ENCODE measurements at places on chromosomes 12 and 14.

DNA sequence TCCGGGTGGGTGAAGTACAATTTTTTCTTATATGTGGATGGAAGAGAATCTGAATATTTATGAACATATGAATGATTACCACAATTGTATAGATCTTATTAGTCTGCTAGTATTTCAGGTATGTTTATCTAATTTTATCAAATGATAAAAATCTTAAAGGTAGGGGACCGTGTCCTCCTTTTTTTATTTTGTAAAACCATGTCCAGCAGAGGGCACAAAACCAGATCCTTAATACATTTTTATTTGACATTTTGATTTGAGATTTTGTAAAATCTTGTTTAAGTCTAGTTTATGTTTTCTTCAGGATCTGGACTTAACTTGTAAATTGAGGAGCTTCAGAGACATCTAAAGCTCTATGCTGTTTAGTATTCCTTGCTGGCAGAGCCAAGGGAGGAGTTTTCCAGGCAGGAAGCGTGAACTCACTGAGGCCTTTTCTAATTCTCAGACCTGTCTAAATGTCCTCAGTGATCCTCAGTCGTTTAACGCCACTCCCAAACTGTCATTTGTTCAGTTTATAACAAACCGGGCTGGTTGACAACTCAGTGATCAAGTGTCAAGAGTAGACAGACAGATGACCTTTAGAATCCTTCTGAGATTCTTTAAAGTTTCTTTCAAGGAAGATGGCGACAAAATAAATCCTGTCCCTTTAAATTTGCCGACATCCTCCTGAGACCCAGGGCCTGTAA is 263.9 kb downstream of the KTN1 start:
- DNase-seq = no peak

DNA sequence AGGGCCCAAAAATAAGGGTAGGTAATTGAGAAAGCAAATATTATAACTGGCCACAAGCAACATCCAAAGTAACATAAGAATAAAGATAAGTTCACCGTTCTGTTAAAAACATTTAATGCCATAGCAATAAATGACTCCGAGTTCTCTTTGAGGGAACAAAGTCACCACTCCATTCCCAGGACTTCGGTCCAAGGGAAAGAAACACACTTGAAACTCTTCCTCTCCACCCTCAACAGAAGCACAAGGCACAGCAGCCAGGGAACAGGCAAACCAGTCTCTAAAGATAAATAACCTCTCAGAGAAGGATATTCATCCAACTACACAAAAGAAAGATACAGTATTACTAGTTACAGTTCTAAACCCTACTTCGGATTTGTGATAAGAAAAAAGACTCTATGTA is 2.5 kb downstream of the SETD3 start:
- no peak for DNase-seq

DNA sequence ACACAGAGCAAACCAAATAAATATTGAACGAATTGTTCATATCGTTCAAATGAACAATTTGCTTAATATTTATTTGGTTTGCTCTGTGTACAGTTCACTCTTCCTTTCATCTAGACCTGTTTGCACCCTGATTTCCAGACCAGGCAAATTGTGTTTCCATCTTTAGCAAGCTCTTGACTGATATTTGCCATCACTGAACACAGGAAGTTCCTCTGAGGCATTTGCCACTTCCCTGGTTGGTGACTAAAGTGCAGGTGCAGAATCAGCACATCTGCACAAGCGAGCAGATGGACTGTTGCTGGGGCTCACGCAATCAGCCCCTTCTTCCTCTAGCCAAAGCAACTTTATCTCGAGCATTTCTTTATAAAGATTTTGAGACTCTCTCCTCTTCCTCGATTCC is 112.9 kb downstream of the DAAM1 start:
- DNase-seq = peak; percentile 4

DNA sequence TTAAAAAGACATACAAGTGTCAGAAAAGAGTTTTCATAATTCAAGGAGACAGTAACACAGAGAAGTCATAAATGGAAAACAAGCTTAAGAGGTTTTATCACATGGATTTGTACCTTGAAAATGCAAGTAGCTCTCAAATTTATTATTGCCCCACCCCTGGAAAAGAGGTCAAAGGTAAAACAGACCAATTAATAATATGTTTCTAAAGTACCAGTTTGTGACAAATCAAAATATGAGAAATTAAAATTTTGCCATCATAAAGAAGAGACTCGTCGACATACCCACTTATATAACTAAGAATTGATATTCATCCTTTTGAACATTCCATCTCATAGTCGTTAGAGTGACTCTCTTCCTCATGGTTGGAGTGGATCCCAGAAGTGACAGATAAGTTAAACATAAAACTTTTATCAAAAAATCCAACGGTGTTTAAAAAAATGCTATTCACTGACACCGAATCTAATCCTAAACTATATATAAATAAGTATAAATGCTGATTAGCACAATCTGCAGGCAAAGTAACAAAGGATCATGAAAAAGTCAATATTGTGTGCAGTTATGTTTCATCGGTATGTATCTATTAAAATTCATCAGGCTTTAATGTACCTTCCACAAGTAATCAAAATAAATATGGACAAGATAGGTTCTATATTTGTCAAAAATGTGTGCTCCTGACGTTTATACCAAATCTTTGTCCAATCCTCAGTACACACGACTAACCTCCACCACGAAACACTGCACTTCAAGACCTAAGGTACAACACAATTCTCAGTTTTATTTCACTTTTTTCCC is 2.3 kb downstream of the CORO1C start:
- no peak for DNase-seq

- no peak for DNase-seq
These were observed 28.2 kb downstream of the PALS1 start for GRCh38 chr14:67269298-67270060.

GRCh38 chr12:19115285-19115684 is 14.2 kb upstream of the PLEKHA5 start:
- DNase-seq = no peak

DNA sequence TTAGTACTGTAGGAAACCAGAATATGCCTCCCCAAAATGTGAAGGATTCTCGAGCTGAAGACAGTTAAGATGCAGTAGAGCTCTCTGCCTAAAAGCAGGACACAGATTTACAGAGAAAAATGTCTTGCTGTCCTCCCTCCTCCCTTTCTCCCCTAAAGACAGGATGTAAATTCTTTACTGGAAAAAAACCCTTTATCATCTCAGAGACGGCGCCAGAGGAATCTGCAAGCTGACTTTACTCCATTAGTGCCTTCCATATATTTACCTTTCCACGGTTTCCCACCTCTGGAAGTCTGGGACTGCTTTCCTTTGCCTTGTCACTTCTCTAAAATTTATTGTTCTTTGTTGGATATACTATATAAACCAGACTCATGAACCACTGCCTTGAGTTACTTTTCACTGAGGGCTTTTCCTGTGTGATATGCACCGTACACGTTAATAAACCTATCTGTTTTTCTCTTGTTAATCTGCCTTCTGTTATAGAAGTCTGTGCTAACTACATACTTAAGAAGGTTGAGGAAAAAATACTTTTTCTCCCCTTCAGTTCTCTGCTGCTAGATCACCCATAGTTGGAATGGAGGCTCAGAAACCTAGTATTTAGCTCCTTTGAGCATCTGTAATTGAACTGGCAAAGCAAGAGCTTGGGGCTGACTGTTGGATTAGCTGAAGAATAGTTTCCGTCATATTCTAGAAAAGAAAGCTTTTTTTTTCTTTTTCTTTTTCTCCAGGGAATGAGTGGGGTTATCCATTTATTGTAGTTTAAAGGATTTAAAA is 99.9 kb downstream of the RAD51B start:
- DNase-seq = no peak

GRCh38 chr12:2460051-2460670 is 334.6 kb upstream of the FKBP4 start:
- no peak for DNase-seq

GRCh38 chr14:64594438-64594837 is 44.7 kb downstream of the PPP1R36 start:
- no peak for DNase-seq

DNA sequence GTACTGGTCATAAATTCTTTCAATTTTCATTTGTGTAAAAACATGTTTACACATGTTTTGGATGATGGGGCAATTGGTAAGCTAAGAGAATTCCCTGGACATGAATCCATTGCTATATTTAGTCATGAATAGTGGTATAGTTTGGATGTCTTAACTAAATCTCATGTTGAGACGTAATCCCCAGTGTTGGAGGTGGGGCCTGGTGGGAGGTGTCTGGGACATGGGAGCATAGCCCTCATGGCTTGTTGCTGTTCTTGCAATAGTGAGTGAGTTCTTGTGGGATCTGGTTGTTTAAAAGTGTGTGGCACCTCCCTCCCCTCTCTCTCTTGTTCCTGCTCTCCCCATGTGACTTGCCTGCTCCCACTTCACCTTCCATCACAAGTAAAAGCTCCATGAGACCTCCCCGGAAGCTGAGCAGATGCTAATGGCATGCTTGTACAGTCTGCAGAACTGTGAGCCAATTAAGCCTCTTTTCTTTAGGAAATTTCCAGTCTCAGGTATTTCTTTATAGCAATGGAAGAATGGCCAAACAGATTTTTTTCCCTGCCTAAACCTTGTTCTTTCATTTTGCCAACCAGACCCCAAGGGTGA is 33.6 kb downstream of the CTSG start:
- DNase-seq = no peak

GRCh38 chr12:65525491-65526141 is 247.1 kb downstream of the MSRB3 start:
- DNase-seq = no peak

DNA sequence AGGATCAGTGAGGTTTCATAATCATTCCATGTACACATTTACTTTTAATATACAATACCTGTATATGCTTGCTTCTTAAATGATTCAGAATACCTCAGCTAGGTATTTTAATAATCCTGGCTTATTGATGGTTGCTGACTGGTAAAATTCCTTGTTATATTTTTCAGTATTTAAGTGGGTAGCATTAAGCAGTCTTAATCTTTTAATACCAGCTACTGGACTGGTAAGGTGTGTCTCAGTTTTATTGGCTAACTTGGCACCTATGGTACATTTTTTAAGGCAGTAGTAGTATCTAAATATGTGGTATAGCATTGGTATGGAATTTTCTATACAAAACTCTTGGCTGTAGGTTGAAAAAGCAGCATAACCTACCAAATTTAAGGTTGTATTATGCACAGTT is 96.6 kb downstream of the RAD52 start:
- no peak for DNase-seq

- no peak for DNase-seq
These were observed 83.2 kb downstream of the ITPR2 start for GRCh38 chr12:26749781-26750180.

DNA sequence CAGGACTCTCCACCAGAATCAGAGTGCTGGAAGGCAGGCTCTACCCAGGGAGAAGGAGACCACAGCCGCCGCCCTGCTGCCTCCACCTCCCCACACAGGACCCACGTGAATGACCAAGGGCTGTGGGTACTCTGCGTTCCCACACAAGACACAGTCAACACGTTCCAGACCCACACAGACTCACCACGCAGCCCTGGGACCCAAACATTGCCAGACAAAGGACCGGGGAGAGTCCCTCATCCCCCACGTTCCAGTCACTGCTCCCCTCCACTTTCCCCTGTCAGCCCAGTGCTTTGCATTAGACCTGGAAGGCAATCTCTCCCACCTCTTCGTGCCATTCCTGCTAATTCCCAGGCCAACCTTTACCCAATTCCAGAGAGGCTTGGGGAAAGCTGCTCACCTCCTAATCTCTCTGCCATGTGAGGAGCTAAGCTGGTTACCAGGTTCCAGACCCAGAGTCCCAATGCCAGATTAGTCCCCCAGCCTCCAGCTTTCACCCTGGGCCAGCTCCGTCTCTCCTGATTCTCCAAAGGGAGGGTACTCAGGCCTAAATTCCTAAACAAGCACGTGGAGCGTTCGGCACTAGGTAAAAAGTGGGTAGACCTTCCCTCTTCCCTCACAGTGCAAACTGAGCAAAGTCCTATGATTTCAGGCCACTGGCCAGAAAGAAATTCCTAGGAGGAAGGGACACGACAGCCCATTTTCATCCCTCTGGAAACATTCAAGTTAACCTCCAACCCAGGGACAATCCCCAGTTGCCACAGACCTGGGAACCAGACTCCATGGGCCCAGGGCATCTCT is 4.9 kb downstream of the SLC6A13 start:
- DNase-seq = no peak

DNA sequence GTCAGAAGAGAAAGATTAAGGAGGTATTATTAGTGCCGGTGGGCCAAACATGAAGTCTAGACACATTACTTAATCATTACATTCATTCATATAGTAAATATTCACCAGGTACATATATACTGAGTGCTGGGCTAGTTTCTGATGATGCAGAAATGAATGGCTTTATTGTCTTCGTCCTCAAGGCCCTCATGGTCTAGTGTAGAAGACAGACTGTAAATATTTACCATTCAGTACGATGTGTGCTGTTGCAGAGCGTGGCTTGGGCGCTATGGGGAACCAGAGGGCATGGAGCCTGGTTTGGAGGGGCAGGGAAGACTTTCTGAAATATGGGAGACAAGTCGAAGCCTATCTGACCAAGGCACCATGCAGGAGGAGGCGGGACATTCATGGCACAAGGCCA is 37.0 kb upstream of the TCL1B start:
- no peak for DNase-seq

- no peak for DNase-seq
These were observed 405.0 kb upstream of the TMTC1 start for GRCh38 chr12:30188602-30189326.

- peak; percentile 49 for DNase-seq
These were observed 682 bp downstream of the CREBL2 start for GRCh38 chr12:12612358-12612757.

GRCh38 chr12:94712815-94713515 is 62.6 kb upstream of the TMCC3 start:
- DNase-seq = no peak

DNA sequence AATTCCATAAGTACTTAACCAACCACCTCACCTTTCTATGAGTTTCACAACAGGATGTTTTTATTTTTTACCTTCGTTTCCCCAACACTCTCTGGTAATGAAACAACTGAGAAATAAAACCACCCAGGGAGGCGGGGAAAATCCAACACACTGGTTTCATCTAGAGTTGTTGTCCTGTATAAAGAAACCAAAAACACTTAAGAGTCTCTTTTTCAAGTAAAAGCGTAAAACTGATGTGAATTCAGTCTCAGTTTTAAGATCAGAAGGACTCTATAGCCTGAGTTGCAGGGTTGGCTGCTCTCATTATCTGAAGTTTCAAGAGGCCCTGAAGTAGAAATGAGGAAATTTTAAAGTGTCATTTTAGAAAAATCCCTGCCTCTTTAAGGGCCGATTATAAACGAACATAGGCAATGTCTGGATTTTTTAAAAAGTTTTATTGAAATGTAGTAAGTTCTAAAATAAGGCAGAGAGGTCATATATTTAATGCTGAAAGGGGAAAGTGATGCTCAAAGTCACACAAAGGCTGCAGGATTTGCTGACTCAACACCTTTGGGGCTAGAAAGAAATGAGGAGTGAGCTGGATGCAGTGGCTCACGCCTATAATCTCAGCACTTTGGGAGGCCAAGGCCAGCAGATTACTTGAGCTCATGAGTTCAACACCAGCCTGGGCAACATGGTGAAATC is 27.2 kb downstream of the HIGD1C start:
- peak; percentile 10 for DNase-seq

- DNase-seq = no peak
These were observed 11.3 kb downstream of the ACOT6 start for GRCh38 chr14:73623504-73624054.

Data from CD4-positive, alpha-beta T cell treated with Interleukin-10 for 1 hour (primary cell).